Cardiac muscle cell (in vitro differentiated cells and primary cell): ENCODE measurements at places on chromosomes 1 and 21. TPM values are rescaled to one million over a fixed set of nuclear protein-coding genes. Genes with fewer than 3 reads are reported as not detected.

SNAP47 gene
- total RNA-seq = 57.4 and 60.7 TPM in 2 replicates

GRCh38 chr1:86616871-86617270 is 70.0 kb downstream of the CLCA4 start:
- H3K27ac ChIP-seq = no peak overlapping the region
- no peak overlapping the region for H3K4me3 ChIP-seq
- H3K4me1 ChIP-seq = no peaks in the 10 kb centered on the region
- no peaks in the 10 kb centered on the region for H3K27me3 ChIP-seq
- H3K36me3 ChIP-seq = no peaks in the 10 kb centered on the region

- no peaks in the 10 kb centered on the region for H3K27me3 ChIP-seq
- peaks cover 30% of the 10 kb centered on the region for H3K4me1 ChIP-seq
- no peak overlapping the region for H3K4me3 ChIP-seq
- H3K27ac ChIP-seq = no peak overlapping the region
- H3K36me3 ChIP-seq = no peaks in the 10 kb centered on the region
- DNase-seq = no peak
These were observed 144.0 kb downstream of the FMN2 start for GRCh38 chr1:240235521-240236288.

ERRFI1 gene
- total RNA-seq = 8.6 and 9.7 TPM in 2 replicates

EEIG2 gene
- 9.7 and 12.2 TPM in 2 replicates for total RNA-seq

CHODL gene
- total RNA-seq = 0.36 and 0.42 TPM in 2 replicates

GRCh38 chr1:204859861-204860267 is 10.8 kb upstream of the NFASC start:
- peaks cover 12% of the 10 kb centered on the region for H3K4me1 ChIP-seq
- no peak for DNase-seq
- H3K4me3 ChIP-seq = no peak overlapping the region

GRCh38 chr1:149845416-149845815 is 54.0 kb upstream of the BOLA1 start:
- peak overlapping the region; percentile 41 for H3K4me3 ChIP-seq
- no peaks in the 10 kb centered on the region for H3K27me3 ChIP-seq
- peak; percentile 1 for DNase-seq
- no peaks in the 10 kb centered on the region for H3K36me3 ChIP-seq
- H3K27ac ChIP-seq = peak overlapping the region; percentile 80
- H3K4me1 ChIP-seq = peaks cover 44% of the 10 kb centered on the region

GRCh38 chr1:163170975-163171676 is 31.6 kb downstream of the RGS5 start:
- no peak overlapping the region for H3K4me3 ChIP-seq
- no peaks in the 10 kb centered on the region for H3K27me3 ChIP-seq
- DNase-seq = peak; percentile 65
- H3K36me3 ChIP-seq = peaks cover 11% of the 10 kb centered on the region
- no peak overlapping the region for H3K27ac ChIP-seq

DNA sequence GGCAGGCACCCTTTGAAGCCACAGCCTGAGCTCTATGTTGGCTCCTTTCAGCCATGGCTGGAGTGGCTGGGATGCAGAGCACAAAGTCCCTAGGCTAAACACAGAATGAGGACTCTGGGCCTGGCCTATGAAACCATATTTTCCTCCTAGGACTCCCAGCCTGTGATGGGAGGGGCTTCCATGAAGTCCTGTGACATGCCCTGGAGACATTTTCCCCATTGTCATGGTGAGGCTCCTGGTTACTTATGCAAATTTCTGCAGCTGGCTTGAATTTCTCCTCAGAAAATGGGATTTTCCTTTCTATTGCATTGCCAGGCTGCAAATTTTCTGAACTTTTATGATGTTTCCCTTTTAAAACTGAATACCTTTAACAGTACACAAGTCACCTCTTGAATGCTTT is 61.3 kb downstream of the VCAM1 start:
- H3K27me3 ChIP-seq = no peaks in the 10 kb centered on the region
- no peaks in the 10 kb centered on the region for H3K36me3 ChIP-seq
- no peak overlapping the region for H3K27ac ChIP-seq
- no peak for DNase-seq

GRCh38 chr1:17060306-17060749 is 6.5 kb upstream of the SDHB start:
- H3K27ac ChIP-seq = no peak overlapping the region
- H3K4me1 ChIP-seq = no peaks in the 10 kb centered on the region
- no peaks in the 10 kb centered on the region for H3K27me3 ChIP-seq

- no peak overlapping the region for H3K4me3 ChIP-seq
- no peak for DNase-seq
- peaks cover 28% of the 10 kb centered on the region for H3K27me3 ChIP-seq
- H3K27ac ChIP-seq = no peak overlapping the region
These were observed 119.7 kb upstream of the ZNF648 start for GRCh38 chr1:182181167-182181572.

DNA sequence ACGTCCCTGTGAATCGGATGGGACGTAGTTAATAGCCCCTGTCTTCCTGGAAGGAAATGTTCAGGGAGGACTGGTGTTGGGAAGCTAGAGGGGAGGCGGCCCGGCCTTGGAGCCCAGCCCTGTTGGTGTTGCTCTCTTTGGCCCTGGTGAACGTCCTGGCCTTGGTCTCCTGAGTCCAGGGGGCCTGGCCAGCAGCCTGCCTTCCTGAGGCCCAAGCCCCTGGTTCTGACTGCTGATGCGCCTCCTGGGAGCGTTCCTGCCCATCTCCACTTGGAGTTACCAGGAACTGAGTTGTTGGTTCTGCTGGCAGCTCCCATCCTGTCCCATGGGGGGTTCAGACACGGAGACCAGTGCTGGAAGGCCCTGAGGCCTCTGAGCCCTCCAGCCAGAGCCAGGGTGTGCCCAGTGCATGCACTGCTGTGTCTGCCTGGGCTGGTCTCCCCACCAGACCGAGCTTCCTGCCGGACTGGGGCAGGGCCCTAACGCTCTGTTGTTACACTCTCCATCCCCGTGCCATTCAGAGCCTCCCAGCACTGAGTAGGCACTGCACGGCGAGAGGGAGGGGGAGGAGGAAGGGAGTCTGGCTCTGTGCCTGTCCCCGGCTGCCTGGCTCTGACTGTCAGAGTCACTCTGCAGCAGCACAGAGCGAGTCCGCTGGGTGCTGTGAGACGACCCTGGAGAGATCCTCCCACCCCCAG is 382.5 kb upstream of the VAMP3 start:
- no peaks in the 10 kb centered on the region for H3K27me3 ChIP-seq
- DNase-seq = no peak
- H3K4me3 ChIP-seq = no peak overlapping the region
- H3K27ac ChIP-seq = no peak overlapping the region

GOLT1A gene
- 0.33 and 0.74 TPM in 2 replicates for total RNA-seq

PDE4B gene
- total RNA-seq = 3.0 and 3.9 TPM in 2 replicates

GRCh38 chr1:52423771-52424170 is 19.4 kb downstream of the PRPF38A start:
- peaks cover 32% of the 10 kb centered on the region for H3K36me3 ChIP-seq
- no peak for DNase-seq
- H3K27ac ChIP-seq = peak overlapping the region; percentile 84
- no peak overlapping the region for H3K4me3 ChIP-seq

RNF186 gene
- total RNA-seq = not detected in 2 replicates
